ENCODE measurements at places on chromosomes 1 and 21. TPM values are rescaled to one million over a fixed set of nuclear protein-coding genes. Genes with fewer than 3 reads are reported as not detected.

ZNF648 gene
- total RNA-seq = 0.06 TPM

VHLL gene
- total RNA-seq = not detected

OR2W3 gene
- total RNA-seq = not detected

DNALI1 gene
- 0.64 TPM for total RNA-seq

OPRD1 gene
- not detected for total RNA-seq

- DNase-seq = no peak
These were observed 31.8 kb downstream of the SLC2A1 start for GRCh38 chr1:42926879-42927242.

DNA sequence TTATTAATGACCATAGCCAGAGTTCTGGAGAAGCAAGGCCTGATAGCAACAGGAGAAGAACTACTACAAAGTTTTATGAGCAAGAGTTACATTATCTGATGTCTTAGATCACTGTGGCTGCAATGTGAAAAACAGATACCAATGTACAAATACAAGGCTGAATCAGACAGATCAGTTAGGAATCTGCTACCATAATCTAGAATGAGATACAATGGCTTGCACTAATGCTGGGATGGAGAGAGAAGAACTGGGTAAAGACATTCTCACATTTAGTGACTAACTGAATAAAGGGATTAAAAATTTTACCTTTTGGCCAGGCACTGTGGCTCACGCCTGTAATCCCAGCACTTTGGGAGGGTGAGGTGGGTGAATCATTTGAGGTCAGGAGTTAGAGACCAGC lies 41.3 kb downstream of the ARID4B start:
- DNase-seq = no peak

- DNase-seq = no peak
These were observed 1.2 kb upstream of the CGN start for GRCh38 chr1:151510020-151510405.

DNA sequence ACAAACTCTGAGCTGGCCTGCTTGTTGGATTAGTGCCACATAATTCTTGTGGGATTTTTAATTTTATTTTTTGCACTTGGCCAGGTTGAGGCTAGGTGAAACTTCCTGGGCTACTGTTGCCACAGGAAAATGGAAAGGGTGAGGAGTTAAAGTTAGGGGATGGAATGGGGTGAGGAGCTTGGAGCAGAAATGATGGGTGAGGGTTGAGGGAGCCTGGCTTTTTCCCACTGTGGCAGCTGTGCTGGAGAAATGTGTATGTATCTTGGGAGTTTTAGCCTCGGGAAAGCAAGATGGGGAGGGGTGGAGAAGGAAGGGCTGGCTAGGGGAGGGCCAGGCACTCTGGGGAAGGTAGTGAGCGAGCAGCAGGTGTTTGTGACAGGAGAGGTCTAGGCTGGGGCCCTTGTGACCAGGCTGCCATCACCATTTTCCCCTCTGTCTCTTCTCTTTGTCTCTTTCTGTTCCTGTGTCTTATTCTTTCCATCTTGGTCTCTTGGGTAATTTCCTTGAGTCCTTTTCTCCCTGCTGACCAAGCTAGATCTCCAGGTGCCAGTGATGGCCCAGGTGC lies 2.0 kb downstream of the ZNF687 start:
- no peak for DNase-seq

GRCh38 chr1:37021502-37021901 lies 12.8 kb downstream of the GRIK3 start:
- DNase-seq = no peak

DNA sequence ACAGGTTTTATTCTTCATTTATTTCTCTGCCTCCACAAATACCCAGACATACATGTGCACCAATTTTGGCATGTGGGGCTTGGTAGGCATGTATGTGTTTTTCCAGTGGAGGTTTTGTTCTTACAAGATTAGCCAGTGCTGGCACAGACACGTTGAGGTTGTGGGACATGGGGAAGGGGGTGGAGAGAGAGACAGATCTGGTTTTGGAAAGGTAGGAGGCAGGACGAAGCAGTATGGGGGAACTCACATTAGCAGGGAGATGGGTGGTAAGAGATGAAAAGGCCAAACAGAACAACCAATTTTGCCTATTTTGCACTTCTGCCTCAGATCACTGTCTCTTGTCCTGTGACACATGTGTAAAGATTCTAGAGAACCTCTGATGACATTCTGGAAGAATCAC lies 166.1 kb upstream of the HMGB4 start:
- DNase-seq = no peak

DNA sequence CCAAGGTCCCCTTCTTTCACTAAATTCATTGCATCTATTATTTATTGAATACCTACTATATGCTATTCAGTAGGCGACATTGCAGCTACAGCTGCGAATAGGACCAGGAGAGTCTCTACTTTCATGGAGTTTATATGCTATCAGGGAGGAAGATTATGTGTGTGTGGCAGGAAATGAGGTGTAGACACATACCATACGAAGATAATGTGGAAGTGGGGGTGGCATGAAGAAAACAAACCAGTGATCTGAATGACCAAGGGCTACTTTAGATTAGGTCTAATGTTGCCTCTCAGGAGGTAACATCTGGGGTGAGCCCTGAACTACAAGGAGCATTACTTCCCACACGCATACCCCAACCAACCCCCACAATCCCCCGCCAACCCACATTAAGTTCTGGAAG lies 1.0 kb upstream of the PPIH start:
- DNase-seq = no peak

DNA sequence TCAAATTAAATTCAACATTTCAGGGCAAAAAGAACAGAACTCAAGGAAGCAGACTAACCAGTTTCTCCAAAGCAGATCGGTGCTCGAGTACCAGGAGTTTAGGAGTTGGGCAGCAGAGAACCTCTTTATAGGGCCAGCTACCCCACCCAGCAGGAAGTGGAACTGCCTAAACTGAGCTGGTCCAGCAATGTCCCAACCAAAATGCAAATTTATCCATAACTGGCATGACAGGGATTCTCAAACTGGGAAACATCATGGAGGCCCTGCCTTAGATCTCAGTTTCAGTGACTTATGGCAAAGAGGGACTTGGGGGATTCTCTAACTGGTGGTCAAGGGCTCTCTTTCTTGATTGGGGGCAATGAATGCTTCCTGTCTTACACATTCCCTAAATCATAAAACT lies at the start of gene SPRR2B:
SPRR2B (minus strand) TSS at position 101 of the 400 bp plus-strand sequence. CDS start 772 bp downstream, outside the sequence.
- no peak for DNase-seq

DNA sequence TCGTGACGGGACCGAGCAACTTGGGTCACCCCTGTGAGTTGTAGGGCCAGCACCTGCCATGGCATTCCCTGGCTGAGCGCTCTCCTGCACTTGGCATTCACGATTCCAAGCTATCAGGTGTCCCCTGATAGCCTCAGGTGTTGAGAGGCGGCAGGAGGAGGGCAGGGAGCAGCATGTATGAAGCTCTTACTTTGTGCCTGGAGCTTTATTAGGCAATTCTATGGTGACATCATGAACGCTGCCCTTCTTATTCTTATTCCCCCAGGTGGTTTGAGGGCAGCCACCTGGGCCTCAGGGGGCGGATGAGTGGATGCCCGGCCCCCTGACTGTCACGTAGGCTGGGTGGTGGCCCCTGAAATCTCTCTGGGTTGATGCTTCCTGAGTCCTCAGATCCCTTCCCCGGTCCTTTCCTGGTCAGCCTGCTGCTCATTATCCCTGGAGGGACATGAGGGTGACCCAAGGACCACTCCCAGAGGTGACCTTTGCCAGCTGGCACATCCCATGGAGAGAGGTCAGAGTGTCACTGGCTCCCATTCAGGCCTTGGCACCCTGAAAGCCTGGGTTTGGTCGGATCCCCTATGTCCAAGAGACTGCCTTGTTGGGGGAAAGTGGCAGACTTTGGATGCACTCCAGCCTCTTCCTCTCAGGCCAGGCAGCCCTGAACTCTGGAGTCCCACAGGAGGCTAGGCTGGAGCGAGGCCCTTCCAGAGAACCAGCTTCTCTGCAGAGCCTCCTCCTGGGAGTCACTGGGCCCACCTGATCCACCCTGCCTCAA lies 51.9 kb downstream of the SPSB1 start:
- no peak for DNase-seq

- no peak for DNase-seq
These were observed 7.3 kb upstream of the SAMD11 start for GRCh38 chr1:916173-917075.

- DNase-seq = no peak
These were observed 841.5 kb downstream of the LRRIQ3 start for GRCh38 chr1:73356485-73356884.
